Testis (tissue), 5 donors: ENCODE measurements at places on chromosomes 4 and X. TPM values are rescaled to one million over a fixed set of nuclear protein-coding genes. Genes with fewer than 3 reads are reported as not detected.

The PF4V1 gene
- not detected for polyA plus RNA-seq

The GAGE12E gene
- polyA plus RNA-seq: 25.1 TPM

- no peak for DNase-seq
Measured at GRCh38 chrX:50707405-50707804, 106.6 kb downstream of the SHROOM4 start.

DNA sequence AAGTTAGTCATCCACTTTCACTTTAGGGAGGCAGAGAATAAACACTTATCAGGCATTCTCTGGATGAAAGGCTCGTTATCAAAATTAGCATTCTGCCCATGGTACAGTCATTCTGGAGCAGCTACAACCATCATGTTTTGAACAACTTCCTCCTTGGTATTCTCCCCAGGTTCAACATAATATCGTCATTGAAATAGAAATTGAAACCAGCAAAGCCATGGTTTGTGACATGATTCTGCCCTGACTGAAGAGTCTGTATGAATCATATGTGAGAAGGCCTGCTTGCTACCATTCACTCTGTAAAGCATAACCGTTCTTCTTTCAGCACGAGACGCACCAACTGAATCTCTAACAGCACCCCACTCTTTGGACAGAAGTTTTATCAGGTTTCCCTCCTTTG lies 127.5 kb upstream of the RADX start:
- DNase-seq: no peak

DNA sequence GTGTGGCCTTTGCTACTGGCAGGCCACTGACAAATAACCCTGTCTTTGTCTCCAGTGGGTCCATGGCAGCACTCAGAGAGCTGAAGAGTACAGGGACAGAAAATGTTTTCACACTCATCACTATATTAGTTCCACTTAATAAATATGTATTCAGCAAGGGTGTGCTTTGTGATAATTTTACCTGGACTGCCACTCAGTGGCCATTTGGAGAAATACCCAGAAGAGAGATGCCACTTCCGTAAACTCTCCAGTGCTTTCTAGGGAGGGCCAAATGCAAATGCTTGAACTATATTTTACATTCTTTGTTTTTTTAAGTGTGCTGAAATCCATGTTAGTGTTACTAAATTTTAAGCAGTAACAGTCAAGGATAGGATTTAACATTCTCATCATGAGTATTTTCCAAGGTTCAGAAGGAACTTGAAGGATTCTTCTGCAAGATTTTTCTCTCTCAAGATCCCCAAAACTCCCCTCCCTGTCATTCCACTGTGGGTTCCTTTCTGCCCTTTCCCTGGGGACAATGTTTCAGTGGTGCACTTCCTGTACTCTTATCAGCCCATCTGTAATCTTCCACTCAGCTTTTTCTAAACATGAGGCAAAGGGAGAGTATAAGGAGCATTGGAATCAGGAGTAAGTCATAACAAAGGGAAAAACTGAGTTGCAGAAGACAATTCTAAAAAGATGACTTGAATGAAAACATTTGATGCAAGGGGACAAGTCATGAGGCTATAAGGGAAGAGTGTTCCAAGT lies 46.0 kb downstream of the TFDP3 start:
- DNase-seq: no peak

GRCh38 chrX:32408389-32408788 lies 803.0 kb downstream of the DMD start:
- no peak for DNase-seq

GRCh38 chr4:14848229-14848628 lies 154.1 kb upstream of the CPEB2 start:
- DNase-seq: no peak

DNA sequence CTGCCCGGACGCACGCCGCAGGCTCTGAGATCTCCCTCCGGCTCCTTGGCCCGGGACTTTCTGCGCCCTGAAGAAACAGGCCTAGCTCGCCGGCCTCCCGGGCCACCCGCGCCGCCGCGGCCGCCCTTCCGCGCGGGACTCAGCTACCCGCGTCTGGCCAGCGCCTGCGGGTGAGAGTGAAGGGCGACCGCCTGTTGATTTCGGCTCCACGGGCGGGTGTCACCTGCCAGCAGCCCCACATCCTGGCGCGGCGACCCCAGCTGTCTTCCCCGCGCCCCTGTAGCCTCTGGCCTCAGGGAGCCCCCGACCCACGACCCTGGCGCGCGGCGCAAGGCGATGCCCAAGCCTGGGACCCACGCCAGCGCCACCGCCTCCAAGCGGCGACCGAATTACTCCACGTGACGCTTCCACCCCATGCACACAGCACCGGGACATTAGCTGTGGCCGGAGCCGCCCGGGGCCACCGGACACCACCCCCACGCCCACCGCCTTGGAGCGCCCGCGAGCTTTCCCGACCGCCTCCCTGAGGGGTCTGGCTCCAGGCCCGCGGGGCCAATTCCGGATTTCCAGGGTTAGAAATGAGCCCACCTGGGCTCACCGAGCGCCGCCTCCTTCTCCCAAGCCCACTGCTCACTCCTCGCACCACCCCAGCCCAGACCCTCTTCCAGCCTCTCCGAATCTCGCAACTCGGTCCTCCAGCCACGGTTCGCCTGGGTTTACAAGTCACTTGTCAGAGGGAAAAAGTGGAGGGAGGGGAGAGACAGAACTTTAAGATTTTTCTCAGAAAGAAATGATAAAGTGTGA lies 10.2 kb downstream of the ARX start:
- DNase-seq: no peak
